ENCODE measurements at places on chromosomes 1 and 21.

GRCh38 chr1:90936731-90937130 lies 85.1 kb downstream of the ZNF644 start:
- DNase-seq = no peak

DNA sequence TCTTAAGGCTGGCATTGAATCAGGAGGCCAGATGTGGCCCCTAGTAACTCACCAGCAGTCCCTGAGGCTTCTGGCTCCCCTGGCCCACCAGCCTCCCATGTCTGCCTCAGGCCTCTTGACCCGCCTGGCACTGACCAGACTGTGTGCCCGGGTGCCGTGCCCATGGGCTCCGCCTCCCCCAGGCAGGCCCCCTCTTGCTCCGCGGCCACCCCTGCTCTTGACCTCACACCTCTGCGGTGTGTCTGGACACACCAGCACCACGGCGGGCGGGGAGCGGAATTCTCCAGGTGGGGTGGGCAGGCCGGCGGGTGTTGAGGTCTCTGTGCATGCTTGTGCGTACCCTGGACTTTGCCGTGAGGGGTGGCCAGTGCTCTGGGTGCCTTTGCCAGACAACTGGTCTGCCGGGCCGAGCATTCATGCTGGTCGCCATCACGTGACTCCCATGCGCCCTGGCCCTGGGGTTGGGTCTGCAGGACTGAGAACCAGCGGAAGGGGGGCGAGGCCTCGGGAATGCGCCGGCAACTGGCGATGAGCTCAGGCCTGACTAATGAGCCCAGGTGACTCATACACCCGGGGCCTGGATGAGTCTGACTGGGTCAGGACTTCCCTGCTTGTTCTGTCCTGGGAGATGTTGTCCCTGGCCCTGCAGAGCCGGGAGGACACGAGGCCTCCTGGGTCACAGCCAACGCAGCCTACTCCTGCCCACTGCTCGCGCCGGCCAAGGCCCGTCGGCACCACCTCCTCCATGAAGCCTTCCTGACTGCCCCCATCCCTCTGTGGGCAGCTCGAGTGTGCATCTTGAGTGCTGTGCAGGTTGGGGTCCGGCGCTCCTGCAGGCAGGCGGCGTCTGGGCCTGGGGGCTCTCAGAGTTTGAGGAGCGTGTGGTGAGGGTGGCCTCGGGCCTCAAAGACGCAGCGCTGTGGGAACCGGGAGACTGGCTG lies 22.6 kb downstream of the COL18A1 start:
- no peak for DNase-seq

DNA sequence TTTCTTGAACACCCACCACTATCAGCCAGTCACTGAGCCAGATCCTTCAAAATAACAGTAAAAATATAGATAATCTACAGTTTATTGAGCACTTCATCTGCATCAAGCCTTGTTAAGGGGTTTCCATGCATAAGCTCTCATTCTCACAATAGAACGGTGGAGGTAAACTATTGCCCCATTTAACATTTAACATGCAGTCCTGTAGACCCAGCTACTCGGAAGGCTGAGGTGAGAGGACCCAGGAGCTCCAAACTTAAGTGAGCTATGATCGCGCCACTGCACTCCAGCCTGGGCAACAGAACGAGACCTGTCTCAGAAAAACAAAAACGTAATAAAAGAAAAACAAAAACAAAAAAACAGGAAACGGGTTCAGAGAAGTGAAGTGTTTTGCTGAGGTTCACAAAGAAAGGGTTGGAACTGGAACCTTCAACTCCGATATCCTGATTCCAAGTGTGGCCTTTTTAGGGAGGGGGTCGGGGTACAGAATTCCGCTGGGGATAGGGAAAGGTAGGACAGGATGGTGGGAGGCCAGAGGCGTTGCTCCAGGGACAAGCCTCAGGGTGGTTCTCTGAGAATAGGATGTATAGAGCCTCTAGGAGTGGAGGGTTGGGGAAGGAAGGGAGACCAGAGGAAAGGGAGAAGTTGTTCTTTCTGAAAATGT lies 11.6 kb upstream of the SESN2 start:
- no peak for DNase-seq

DNA sequence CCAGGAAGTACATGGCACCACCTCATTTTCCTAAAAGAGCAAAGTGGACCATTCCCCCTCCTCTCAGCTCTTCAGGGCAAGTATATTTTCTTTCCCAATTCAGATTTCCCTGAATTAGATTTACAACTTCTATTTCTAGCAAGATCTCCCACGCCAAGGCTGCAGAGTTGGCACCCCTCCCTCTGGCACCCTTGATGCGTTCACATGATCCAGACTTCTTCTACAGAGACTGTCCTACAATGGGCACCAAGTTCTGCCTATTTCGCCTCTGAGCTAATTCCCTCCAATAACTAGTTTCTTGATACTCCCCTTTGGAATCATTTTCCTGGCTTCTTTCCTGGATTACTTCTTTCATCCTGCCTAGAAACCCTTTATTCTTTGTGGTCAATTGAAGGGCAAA lies 122.0 kb downstream of the CDC7 start:
- no peak for DNase-seq

GRCh38 chr1:169679692-169680091 lies 31.7 kb downstream of the SELL start:
- DNase-seq = no peak

DNA sequence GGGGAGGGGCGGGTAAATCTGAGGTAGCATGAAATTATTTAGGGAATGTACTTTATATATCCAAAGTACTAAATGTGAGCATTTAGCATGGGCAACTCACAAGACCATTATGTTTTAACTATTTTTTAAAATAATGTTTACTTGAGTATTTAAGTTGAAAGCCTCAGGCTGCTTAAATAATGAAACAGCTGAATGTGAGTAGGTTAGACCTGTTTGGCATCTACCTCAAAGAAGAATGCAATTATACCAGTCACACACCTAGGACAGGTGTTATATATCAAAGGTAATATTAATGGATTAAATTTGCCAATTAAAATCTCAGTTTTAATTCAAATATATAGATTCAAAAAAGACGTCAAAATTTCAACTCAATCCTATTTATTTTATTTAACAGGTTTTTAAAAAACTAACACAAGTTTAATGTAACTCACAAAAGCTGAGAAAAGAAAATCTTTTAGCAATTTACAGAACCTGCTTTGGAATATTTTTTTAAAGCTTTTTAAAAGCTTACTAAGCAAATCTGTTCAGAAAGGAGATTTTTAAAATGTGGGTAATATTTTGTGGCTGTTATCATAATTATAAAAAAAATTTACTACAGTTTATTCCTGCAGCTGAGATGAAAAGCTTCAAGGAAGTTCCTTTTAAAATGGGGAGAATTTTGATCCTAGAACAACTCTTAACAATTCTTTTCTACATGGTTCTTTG lies 104.6 kb upstream of the LBR start:
- DNase-seq = no peak

DNA sequence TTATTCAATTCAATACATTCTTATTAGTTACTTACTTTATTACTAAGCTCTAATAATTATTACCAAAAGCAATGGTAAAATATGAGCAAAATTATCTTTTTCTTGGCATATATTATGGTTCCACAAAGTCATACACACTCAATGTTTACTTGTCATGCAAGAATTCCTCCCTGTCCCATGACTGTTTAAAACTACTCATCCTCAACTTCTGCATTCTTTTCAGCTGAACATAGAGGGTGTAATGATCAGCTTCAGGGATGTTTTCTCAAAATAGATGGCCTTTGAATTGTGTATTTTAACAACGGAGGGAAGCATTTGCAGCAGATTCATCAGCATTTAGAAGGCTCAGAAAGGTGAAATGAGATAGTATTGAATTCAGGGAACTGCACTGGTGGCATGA lies 499.0 kb downstream of the RWDD3 start:
- DNase-seq = no peak

- DNase-seq = no peak
These were observed 43.5 kb downstream of the TMCC2 start for GRCh38 chr1:205271277-205271676.

- no peak for DNase-seq
These were observed 154.0 kb downstream of the DHRS3 start for GRCh38 chr1:12464045-12464461.

DNA sequence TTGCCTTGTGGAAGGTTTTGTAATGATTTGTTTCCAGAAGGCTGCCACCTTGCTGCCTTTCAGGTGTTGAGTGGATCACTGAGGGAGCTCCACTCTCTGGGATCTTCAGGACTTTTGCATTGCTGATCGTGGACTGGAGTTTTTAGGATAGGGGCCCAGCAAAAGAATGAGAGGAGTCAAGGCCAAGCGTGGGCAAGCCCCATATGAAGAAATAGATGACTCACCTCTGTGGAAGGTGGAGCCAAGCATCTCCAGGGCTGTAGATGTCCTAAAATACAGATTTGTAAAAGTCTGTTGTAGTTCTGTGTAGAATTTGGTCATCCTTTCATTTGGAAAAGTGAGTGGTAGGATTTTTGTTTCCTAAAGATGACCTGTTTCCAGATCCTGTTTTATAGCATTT lies 67.0 kb downstream of the ST3GAL3 start:
- DNase-seq = no peak

GRCh38 chr1:204571631-204572030 lies 55.4 kb downstream of the MDM4 start:
- DNase-seq = no peak

GRCh38 chr1:125119024-125119441 lies 3934.3 kb downstream of the SRGAP2C start:
- DNase-seq = no peak

DNA sequence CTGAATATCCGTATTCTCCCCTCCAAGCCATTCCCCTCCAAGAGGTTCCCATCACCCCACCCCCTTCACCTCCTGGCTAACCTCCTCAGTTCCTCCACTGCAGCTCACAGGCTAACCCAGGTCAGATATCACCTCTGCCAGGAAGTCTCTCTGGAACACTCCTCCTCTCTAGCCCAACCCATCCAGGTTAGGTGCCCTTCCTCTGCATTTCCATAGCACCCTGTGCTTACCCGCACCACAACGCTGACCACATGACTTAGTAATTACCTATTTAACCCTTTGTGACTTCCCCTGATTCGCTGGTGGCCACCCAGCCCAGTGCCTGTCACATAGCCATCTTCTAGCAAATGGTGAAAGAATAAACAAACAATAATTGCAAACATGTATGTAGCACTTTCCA lies 49.5 kb upstream of the IFFO2 start:
- no peak for DNase-seq

GRCh38 chr1:101283443-101283842 lies 46.6 kb downstream of the S1PR1 start:
- DNase-seq = no peak

- DNase-seq = no peak
These were observed 41.1 kb downstream of the TENT5C start for GRCh38 chr1:117646956-117647355.

GRCh38 chr1:86140281-86140880 lies 16.2 kb downstream of the COL24A1 start:
- DNase-seq = no peak

- DNase-seq = no peak
These were observed 72.4 kb downstream of the ZNF281 start for GRCh38 chr1:200337410-200337809.

DNA sequence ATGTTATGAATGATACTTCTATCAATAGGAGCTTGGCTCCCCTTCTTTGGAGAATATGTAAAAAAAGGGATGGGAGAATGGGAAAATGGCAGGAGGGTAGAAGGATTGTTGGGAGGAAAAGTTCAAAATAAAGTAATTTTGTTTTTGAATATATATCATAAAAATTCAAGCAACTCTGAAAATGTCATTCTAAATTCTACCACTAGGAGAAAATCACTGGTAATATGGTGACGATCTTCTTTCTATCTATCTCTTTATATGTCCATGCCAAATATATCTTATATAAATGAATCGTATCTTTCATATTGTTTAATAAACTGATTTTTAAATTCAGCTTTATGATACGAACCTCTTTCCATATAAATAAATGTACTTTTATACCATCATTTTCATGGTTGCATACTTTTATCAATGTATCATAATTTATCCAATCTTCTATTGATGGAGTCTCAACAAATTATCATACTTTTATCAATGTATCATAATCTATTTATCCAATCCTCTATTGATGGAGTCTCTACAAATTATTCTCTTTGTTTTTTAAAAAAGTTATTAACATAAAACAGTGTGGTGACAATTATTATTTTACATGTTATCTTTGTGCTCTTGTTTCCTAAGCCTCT lies 73.7 kb upstream of the MARK1 start:
- no peak for DNase-seq
